Stimulated activated CD8-positive, alpha-beta memory T cell treated with anti-CD3 and anti-CD28 coated beads, Interleukin-4, amount 100 ng/mL, for 4 hours (primary cell): ENCODE measurements at places on chromosomes 1 and 21.

- DNase-seq: no peak
Measured at GRCh38 chr1:175237389-175237788, 44.8 kb upstream of the KIAA0040 start.

GRCh38 chr1:84117868-84118267 lies 26.2 kb upstream of the PRKACB start:
- no peak for DNase-seq

- no peak for DNase-seq
Measured at GRCh38 chr1:53608676-53609075, 130.3 kb downstream of the GLIS1 start.

DNA sequence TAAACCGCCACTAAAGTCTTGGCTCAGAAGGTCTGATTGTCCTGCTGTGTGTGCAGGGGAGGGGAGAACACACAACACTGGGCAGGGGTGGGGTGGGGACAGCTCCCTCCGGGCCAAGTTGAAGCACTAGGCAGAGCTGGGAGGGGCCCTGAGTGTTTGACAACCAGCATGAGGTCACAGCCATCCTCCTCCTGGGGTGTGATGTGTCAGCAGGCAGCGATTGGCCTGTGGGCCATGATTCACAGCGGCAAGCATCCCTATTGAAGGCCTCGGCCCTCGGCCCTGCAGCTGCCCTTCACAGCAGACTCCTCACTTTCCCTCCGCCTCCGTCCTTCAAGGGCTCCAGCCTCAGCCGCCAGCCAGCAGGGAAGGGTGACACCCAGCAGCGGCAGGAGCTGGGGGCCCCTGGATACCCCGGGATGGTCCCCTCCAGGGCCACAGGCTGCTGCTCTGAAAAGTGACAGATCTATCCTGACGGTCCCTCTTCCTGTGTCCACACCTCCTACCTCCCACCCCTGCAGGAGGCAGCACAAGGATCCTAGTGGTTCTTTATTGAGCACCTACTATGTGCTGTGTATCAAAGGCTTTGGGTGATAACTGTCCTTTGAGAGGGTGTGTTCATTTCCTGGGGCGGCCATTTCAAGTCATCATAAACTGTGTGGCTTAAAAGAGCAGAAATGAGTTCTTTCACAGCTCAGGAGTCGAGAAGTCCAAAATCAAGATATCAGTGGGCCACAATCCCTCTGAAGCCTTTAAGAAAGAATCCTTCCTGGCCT lies 66.0 kb upstream of the SLC25A33 start:
- DNase-seq: no peak

DNA sequence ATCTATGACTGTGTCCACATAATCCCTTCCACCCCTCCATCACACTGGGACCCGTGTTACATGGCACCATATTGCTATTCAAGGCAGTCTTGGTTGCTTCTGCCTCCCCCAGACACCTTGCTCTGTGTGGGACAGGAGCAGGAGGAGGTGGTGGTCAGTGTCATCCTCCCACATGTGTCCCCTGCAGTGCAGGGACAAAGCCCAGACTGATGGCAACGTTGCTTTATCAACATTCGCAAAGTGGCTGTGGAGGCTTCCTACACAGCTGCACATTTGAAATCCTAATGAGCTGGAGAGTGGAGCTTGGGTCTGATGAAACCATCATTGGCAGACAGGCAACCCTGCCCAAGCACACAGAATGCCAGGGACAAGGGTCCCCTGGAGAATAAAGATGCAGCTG lies 26.2 kb downstream of the TRIM67 start:
- DNase-seq: no peak

DNA sequence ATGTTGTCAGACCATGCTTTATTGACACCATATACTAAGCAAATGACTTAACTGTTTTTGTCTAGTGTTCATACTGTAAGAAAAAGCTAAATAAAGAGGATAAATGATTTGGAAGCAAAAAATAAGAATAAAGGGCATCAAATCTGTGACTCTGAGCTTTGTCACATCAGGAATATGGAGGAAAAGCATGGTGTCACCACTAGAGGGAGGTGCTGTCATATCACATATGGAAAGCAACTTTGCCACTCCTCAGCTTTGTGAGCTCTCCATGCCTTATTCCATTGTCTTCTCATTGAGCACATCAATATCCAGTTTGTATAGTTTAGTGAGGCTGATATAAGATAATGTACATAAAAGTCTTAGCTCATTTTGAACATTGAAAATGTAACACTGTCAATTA lies 20.8 kb upstream of the GBP1 start:
- no peak for DNase-seq

GRCh38 chr1:11126569-11126968 lies 26.9 kb upstream of the EXOSC10 start:
- DNase-seq: no peak

- no peak for DNase-seq
Measured at GRCh38 chr1:78359666-78360065, 131.1 kb upstream of the PTGFR start.

GRCh38 chr1:64912191-64912590 lies 54.2 kb downstream of the JAK1 start:
- DNase-seq: no peak

- no peak for DNase-seq
Measured at GRCh38 chr1:211537253-211537652, 41.7 kb downstream of the SLC30A1 start.

GRCh38 chr1:29389533-29390041 lies 153.3 kb downstream of the PTPRU start:
- DNase-seq: no peak

DNA sequence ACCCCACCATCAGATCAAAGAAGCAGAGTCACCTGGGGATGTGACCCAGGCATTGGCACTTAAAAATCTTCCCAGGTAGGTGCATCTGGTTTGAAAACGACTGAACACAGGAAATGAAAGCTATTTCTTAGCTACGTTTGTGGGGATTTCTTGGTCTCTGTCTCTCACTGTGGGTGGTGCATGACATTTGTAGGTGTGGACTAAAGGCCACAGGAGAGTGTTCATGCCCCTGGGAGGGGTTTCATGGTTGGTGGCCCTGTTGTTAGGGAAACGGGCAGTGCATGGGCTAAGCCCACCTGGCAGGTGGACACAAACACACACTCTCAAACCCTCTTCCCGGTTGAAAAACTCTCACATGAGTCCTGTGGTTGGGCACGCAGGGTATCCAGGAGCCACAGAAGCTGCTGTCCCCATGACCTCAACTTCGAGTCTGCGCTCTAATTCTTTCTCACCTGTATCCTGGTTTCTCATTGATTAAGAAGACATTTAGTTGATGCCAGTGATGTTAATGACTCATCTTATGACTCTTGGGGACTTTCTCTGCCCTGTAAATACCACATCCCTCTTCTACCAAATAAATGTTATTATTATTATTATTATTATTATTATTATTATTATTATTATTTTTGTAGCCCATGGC lies 119.4 kb downstream of the MRPS6 start:
- no peak for DNase-seq

DNA sequence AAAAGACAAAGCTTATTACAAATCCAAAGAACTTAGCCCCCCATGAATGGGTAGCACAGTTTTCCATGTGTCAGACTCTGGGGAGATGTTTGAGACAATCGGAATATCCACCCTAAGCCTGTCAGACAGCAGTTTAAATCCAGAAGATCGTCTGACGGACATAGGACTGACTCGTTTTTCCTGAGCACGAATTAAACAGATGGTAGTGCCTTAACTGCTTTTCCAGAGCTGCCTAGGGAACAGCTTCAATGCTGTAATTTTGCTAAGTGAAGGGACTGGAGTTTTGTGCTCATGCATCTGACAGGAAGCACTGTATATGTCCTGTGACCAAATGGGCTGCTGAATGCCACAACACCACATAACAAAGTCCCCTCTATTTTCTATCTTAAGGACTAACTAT lies 48.6 kb downstream of the PCNX2 start:
- no peak for DNase-seq

- no peak for DNase-seq
Measured at GRCh38 chr1:214187121-214187900, 93.6 kb upstream of the SMYD2 start.

GRCh38 chr1:159991513-159991912 lies 37.5 kb upstream of the SLAMF9 start:
- no peak for DNase-seq

DNA sequence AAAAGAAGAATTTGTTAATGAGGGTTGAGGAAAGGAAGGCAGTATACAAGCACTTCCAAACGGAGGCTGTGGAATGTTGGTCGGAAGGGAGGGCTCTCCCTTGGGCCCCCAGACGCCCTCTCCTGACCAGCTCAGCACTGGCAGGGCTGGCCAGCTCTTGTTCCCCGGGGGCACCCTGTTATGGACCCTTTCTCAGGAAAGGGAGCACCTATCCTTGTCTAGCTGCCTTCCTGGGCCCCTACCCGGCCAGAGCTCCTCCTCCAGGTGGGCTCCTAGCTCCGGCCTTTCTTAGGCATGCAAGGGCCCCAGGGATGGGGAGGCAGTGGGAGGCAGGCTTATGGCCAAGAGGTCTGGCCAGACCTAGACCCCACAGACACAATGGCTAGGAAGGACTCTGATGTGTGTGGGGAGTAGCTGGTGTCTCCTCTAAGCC lies 926 bp downstream of the BLACAT1 start:
- no peak for DNase-seq
